ENCODE measurements at places on chromosomes 16 and 17.
A peak's percentile ranks its signal among the peaks of the same experiment; 100 is the strongest.

DNA sequence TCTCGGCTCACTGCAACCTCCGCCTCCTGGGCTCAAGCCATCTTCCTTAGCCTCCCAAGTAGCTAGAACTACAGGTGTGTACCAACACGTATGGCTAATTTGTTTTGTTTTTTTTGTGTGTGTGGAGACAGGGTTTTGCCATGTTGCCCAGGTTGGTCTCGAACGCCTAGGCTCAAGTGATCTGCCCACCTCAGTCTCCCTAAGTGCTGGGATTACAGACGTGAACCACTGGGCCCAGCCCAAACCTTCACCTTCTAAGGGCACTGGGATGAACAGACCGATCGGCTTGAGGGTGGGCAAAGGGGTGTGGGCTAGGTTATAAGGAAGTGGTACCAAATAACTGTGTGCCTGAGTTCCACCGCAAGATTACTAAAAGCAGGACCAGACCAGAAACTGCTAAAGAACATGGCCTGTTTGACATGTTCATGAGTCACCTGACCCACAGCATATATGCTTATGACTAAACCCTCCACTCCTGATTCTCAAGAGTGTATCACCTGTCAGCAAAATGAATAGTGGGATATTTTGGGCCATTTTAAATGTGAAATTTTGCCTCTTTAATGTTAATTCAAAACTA lies 8.1 kb downstream of the TMEM97 start:
- DNase-seq = no peak

- DNase-seq = no peak
These were observed 56.1 kb downstream of the RGS9 start for GRCh38 chr17:65193305-65193704.

GRCh38 chr16:78092758-78093157 lies 6.7 kb upstream of the WWOX start:
- no peak for DNase-seq

DNA sequence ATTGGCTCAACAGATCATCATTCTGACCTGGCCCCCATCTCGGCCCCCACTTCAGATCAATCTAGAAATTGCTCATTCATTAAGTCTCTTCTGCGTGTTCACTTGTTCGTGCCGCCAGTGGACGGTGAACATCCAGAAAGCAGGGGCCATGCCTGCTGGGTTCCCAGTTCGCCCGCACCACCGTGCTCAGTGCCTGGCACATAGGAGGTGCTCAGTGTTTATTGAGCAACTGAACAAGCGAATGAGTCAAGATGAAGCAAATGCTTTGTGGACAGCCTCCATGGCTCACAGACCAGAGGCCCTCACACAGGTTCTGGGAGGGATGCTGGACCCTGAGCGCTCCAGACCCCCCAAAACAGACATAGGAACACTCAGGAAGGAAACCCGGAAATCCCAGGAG lies 13.9 kb downstream of the BEAN1 start:
- DNase-seq = no peak

DNA sequence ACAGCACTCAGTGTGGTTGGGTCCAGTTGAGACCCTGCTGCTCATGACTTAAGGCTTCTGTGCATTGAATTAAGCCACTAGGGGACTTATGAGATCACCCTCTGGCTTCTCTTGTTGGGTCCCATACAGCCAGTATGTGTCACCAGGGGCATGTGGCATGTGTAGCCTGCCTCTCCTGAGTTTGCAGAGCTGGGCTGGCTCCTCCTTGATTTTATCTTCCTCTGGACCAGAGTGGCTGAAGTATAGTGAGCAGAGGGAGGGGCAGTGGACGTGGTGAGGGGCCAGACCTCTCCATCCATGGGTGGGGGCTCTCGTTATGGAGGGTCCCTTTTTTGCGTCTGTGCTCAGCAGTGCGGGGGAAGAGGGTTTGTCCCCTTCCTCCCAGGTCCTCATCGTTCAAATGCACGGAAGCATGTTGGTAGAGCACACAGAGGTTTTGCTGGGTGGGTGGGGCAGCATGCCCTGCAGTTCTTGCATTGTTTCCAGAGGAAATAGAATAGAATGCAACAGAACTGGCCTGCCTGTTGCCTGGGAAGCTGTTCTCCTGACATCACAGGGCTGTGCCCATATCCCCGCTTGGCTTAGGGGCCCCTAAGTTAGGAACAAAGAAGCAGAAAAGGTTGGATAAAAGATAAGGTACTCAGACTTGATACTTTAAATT lies 77.4 kb downstream of the SPECC1 start:
- no peak for DNase-seq

- DNase-seq = peak; percentile 69
These were observed 916 bp downstream of the PAGR1 start for GRCh38 chr16:29816694-29817441.

Measured in activated CD4-positive, alpha-beta T cell treated with anti-CD3 and anti-CD28 coated beads, Interleukin-2, amount 10 ng/mL, durations not matched to agents 7 days and 5 days (primary cell).